ENCODE measurements at places on chromosomes 7 and 10.

DNA sequence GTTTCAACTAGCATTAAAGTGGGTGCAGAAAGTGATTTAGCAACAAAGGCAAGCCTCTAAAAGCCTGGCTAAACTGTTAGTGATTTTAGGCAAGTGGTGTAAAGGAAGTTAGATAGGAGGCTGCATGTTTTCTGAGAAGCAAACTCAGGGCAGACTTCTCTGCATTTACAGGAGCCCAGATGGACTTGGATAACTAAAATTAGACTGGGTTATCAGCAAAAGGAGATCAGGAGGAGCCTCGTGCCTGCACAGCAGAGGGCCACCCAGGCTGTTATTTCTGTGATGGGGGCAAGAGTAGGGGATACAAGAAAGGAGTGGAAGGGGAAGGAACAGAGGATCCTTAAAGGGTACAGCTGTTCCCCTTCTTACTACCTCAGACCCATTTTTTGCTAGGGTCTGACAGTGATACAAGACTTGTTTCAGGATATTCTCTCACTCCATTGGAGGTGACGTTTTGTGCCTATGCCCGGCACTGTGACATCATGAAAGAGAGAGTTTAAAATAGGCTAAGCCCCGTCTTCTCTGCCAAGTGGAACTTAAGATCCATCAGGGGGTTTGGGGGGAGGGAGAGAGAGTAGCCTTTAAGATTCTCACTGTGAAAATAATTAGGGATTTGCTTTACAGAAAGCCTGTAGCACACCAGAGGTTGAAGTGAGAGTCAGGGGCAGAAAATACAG is 49.6 kb upstream of the PDCD4 start:
- DNase-seq: no peak

DNA sequence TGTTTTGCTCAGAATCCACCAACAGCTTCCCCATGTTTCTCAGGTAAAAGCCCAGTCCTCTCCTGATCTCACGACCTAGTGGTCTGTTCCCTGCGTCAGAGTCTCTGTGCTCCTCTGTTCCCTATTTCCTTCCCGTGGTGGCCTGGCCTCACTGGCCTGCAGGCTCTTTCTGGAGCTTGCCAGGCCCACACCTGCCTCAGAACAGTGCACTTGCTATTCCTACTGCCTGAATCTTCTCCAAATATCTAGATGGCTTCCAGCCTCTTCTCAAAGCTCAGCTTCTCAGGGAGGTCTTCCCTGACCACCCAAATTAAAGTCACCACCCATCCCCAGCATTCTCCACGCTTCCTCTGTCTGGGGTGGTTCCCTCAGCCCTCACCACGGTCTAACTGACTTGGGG is 165.3 kb downstream of the USP6NL start:
- DNase-seq: no peak

DNA sequence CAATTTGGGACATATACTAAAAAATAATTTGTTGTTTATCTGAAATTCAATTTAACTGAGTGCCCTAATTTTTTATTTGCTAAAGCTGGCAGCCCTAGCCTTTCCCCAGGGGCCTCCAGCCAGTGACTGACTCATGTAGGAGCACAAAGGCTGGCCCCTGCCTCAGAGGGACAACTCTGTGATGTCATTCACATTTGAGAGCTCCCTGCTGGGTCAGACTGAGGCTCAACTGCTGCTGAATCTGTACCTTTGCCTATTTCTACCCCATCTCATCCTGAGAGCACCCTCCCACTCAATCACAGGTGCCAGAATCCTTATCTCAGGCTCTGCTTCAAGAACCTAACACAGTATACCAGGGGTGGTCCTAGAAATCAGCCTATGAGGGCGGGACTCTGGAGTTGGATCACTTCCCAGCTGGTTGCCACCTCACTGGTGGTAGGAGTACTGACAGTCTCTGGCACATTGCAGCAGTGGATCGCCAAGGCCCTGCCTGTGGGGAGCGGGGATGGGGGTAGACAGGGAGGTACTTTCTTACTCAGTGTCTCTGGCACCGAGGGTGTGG is 11.6 kb downstream of the GCK start:
- no peak for DNase-seq

DNA sequence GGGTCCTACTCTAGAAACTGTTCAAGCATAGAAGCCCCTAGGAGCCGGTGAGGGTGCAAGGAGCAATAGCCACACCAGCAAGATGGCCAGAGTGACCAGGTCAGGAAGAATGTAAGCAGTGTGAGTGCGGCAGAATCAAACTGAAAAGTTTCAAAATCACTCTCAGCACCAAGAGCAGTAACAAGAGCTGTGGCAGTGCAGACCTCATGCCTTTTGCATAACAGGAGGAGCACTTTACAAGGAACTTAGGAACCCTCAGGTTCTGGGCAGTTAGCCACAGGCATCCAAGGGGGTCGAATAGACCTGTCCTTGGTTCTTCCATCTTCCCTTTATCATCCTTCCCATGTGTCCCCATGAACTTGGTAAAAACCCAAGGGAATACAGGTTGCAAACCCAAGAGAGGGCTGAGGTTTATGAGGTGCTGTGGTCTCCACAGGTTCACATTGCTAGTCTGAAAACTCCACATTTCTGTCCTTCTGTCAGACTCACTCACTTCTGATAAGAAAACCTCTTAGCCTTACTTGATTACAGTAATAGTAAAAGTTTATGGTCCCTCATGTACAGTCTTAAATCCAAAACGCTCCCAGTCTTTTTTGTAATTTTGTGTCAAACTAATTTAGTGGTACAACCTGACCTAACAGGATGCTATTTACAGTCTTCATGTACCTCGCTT is 78.4 kb downstream of the PON1 start:
- no peak for DNase-seq

DNA sequence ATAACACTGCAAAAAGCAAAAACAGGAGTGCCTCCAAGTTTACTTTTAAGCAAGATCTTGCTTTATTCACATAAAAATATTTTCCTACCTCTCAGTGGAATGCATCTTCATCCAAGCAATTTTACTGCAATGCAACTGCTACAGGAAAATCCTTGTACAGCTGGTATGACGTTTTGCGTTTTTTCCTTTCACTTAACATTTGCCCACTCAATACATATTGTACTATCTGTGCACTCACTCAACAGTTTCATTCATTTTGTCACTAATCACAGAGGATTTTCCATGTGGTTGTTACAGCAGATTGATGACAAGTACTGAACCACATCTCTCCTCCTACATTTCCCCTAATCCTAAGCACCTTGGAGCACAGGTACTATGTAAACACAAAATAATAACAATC is 222.0 kb upstream of the IMMP2L start:
- peak; percentile 73 for DNase-seq
